Activated CD4-positive, alpha-beta T cell treated with anti-CD3 and anti-CD28 coated beads, Interleukin-2, amount 50 U/mL, for 1 hour (primary cell): ENCODE measurements at places on chromosomes 4 and X.

DNA sequence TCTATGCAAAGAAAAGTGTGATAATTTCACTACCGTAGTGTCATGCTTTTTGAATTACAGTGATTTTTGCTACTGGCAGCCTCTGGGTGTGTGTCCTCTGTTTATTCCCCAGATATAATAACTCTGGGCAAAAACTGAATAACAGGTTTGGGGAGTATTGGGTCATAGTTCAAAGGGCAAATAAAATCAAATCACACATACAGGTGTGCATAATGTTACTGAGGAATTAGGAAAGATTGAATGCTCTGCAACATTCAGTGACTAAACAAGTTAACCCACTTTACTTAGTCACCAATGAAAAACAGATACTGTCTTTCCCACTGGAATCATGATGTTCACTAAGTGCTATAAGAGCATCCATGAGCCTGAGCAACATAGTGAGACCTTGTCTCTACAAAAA lies 224.3 kb downstream of the OPHN1 start:
- DNase-seq: no peak

DNA sequence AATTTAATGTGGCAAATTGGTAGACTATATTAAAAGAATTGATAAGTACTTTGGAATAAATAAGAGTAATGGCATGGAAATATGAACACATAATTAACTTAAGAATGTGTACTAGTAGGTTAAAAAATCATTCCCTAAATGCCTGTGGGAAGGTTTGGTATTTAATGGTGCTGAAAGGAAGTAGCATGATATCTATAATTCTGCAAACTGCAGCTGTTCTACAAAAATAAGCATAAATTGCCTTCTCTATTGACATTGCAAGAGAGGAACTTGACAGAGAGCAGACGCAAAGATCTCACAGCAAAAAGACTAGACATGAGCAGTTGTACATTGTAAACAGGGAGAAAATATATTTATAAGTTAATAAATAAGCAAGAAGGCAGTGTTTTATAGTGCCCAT lies 752.5 kb upstream of the PCDH10 start:
- no peak for DNase-seq

DNA sequence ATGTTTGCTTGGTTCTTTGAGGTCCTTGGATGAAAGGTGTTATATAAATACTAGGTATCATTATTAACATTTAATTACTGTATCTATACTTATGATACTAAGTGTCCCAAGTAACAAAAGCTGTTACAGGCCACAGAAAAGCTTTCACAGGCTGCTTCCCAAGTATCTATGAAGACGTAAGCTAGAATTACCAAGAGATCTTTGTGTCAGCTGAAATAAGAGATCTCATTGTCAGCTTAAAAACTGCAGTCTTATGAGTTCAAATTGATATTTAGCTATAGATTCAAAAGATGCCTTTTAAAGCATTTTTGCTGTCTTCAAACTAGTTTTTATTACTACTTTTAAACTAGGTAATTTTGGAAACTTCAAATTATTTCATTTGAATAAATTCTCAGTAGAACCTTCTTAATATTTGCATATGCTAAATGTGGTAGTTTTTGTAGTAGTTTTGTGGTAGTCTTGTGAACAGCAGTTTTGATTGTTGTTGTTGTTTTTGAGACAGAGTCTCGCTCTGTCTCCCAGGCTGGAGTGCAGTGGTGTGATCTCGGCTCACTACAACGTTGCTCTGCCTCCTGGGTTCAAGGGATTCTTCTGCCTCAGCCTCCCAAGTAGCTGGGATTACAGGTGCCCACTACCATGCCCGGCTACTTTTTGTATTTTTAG lies 170.0 kb upstream of the RPL34 start:
- no peak for DNase-seq

GRCh38 chr4:57355101-57355665 lies 245.0 kb upstream of the IGFBP7 start:
- no peak for DNase-seq

DNA sequence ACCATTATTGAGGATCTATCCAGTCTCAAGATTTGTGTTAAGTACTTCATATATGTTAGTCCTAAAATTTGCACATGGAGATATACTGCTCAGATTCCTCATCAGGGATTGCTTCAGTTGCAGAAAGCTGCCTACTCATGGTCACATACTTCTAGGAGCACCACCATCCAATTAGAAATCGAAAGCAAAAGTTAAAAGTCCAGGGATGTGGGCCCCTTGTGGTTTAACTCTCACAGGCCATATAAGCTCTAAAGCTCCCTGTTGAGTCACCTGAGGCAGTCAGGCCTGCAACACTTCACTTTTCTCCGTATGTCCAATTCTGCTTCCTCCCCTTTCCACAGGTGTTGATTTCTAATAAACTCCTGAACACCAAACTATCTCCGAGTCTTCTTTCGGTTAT lies 84.2 kb downstream of the CNOT6L start:
- DNase-seq: no peak

- DNase-seq: no peak
These were observed 16.5 kb upstream of the RHOH start for GRCh38 chr4:40180356-40180755.

DNA sequence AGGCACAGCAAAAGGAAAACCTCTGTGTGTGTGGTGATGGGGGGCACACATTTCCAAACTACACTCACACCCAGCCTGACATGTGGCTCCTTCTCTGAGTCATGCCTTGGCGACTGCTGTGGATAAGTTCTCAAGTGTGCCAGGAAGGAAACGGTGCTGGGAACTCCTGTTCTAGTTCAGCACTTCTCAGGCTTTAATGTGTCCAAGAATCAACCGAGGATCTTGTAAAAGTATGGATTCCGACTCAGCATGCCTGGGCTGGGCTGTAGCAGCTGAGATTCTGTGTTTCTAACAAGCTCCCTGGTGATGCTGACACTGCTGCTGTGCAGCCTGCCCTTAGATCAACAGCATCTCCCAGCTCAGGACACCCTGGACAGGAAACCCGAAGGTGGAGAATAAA lies 20.2 kb downstream of the CLNK start:
- DNase-seq: no peak

DNA sequence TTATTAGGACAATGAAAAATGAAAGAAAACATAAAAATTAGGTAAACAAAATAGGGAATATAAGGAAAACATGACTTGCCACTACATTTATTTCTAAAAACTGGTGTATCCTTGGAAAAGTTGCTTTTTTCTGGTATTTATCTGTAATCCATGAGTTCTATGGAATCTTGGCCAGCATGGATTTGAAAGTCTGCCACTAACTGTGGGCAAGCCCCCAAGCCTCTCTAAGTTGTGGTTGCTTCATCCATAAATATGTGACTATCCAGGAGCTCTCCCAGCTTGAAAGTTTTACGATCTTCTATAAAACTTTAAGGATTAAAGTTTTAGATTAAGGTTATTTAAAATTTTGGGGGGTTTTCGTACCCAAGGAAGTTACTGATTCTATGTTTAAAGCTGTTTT lies 21.8 kb downstream of the RPS6KA3 start:
- no peak for DNase-seq

DNA sequence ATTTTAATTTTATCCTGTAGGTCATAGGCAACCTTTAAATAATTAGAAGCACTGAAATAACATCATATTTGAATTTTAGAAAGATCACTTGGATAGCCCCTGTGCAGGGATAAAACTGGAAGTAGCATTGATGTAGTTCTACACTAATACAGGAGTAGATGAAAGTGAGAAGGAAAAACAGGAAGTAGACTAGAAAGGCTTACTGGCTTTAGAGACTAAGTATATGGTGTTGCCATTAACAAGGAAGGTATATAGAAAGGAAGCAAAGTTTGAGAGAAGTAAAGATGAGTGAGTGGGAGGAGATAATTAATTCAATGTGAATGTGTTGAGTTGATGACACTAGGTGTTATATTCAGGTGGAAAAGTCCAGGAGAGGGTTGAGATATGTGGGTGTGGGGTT lies 73.1 kb upstream of the EPGN start:
- no peak for DNase-seq

- no peak for DNase-seq
These were observed 161.0 kb downstream of the SHOX start for GRCh38 chrX:791479-792034.

DNA sequence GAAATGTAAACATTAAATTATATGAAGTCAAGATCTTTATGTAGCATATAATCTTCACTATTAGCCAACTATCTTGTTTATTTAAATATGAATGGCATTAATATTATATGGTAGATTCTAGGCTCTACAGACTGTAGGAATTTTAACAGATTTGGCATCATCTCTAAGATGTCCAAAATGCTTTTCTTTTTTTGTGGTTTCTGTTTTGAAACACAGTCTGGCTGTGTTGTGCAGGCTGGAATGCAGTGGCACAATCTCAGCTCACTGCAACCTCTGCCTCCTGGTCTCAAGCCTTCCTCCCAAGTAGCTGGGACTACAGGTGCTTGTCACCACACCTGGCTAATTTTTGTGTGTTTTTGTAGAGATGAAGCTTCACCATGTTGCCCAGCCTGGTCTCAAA lies 76.2 kb downstream of the ELOVL6 start:
- DNase-seq: no peak

DNA sequence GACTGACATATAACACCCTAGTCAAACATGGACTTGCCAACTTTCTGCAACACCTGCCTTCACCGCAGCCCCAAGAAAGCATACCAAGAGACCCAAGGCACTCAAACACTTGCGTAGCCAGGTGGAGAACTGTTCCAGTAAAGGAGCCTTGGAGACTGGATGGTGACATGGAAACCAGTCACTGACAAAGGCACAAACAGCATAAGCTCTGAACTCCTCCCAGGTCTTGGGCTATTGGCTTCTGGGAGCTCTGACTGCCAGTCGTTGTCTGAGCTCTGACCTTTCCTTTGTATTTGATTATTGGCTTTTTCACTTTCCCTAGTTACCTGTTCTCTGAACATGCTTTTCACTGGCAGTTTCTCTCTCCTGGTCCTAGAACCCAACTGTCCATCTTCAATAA lies 38.3 kb downstream of the ARAP2 start:
- DNase-seq: no peak

DNA sequence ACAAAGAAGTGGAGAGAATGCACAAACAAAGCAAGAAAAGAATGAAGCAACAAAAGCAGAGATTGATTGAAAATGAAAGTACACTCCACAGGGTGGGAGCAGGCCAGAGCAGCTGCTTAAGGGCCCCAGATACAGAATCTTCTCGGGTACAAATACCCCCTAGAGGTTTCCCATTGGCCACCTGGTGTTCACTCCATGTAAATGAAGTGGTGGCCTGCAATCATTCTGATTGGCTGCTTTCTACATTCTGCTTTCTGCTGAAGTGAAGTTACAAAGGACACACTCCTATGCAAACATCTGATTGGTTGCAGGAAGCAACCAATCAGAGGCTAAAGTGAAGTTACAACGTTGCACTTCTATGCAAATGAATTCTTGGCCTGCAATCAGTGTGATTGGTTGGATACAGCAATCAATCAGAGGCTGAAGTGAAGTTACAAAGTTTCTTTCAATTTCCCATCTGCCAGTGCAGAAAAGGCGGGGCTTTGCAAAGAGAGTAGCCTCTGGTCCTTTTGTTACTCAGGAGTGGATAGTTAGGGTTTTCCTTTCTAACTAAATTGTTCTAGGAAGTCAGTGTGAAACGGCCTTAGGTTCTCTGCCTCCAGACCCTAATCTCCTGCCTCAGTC lies 19.0 kb upstream of the GPC4 start:
- DNase-seq: no peak

GRCh38 chrX:17098516-17099247 lies 152.2 kb downstream of the REPS2 start:
- DNase-seq: no peak

- no peak for DNase-seq
These were observed 17.0 kb downstream of the HTT start for GRCh38 chr4:3091464-3091863.

DNA sequence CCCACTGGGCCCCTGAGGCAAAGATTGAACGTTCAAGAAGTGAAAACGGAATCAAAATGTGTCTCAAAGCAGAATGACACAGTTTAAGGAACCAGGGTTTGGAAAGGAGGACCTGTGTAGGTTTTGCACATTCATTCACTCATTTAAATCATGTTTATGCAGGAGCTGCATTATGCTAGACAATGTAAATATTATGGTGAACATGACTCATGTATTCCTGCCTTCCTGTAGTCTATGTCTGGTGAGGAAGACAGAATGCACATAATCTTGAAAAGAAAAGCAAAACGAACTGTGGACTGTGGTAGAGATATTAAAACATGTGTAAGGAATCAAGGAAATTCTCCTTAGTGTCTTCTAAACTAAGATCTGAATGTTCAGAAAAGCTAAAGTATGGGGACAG lies 311.8 kb upstream of the SMIM31 start:
- no peak for DNase-seq

DNA sequence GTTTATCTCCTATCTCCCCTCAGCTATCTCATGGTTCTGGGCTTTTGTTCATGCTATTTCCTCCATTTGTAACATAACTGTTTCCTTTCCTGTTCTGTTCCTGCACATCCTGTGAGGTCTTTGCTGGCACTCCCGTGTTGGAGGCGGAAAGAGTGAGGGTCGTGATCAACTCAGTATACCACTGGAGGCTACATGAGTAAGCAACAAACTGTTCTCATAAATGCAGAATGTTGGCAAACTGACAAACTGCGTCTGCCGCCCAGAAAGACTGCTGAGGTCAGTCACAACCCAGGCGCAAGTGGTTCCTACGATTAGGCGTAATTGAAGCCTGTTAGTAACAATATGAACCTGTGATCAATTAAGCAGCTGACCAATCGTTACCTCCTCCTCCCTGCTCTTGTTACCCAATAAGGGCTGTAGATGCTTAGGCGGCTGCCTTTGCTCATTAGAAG lies 48.8 kb downstream of the C4orf33 start:
- no peak for DNase-seq

DNA sequence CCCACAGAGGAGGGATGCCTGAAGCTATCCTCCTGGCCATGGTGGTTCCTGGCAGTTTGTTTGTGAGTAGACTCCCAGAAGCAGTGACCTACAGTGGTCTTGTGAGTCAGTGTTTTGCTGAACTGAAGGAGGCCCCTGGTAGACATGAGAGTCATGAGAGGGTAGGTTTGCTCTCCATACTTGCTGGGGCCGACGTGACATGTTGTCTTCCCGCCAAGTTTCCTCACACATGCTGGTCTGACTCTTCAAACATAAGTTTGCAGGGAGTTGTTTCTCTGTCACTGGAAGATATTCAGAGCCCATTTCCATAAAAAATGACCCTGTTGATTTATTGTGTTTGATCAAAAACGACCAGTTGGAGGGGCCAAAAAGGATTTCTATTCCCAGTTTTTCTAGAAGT lies 131.1 kb upstream of the SCML1 start:
- no peak for DNase-seq
